ENCODE measurements at places on chromosomes 2 and 18. TPM values are rescaled to one million over a fixed set of nuclear protein-coding genes. Genes with fewer than 3 reads are reported as not detected.

- H3K27me3 ChIP-seq: no peaks in the 10 kb centered on the region
- H3K4me1 ChIP-seq: no peaks in the 10 kb centered on the region
- no peak overlapping the region for H3K4me3 ChIP-seq
- no peak overlapping the region for H3K27ac ChIP-seq
These were observed 13.2 kb downstream of the CYP26B1 start for GRCh38 chr2:72134408-72134996.

DNA sequence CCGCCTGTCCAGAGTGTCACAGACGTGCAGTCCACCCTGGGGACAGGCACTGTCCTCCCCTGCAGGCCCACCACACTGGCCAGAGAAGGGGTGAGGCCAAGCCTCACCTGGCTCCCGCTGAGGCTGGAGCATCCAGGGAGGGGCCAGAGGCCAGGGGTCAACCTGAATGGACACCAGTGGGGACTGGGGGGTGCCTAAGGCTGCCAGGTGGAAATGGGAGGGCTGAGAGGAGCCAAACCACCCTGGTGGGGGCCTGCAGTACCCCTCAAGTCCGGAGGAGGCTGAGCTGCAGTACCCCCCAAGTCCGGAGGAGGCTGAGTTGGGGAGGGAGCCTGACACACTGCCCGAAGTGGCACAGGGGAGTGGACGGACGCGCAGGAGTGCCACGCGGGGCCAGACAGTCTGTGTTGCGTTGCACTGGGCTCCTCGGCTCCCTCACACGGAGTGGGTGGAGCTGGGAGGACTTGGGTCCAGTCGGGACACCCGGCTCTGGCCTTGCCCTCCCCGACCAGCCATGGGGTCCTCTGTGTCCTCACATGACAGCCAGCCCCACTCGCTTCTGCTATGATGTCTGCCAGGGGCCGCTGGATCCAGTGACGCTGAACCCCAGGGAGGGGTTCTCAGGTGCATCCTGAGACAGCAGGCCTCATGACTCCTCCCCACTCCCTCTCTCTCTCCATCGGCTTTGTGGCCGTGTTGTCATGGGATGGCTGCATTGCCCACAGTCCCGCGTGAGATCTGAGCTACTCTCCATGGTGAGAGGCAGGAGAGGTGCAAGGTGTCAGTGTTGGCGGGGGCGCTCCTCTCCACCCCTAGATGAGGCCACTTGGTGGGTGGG, 22.3 kb upstream of the GPC1 start:
- H3K4me1 ChIP-seq: no peaks in the 10 kb centered on the region
- H3K36me3 ChIP-seq: no peaks in the 10 kb centered on the region
- no peaks in the 10 kb centered on the region for H3K27me3 ChIP-seq
- no peak overlapping the region for H3K4me3 ChIP-seq

DNA sequence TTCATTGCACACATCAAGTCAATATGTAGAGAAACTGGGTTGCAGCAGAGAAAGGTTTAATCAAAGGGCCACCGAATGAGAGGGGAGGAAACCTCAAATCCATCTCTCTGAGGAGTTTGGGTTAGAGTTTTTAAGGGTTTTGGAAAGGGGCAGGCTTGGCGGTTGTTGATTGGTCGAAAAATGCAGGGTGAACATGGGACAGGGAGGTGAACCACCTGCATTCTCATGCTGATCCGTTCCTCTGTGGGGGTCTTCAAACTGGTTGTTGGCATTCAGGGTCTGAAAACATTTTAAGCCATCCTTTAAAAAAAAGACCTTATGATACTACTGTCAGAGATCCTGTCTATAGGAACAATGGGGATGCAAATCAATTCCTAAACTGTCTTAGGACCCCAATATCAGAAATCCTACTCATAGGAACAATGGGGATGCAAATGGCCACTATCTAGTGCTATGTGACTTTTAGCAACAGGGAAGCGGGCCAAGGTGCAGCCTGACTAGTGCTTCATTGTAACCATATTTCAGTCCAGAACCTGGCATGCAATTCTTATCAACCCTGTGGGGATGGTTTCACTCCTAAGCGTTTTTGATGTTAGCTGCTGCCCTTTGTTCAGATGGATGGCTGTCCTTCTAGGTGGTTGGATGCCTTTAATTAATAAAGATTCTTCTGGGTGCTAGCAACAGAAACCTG, 120.1 kb upstream of the MGAT5 start:
- H3K27me3 ChIP-seq: no peaks in the 10 kb centered on the region
- no peak overlapping the region for H3K4me3 ChIP-seq
- peaks cover 21% of the 10 kb centered on the region for H3K36me3 ChIP-seq
- H3K4me1 ChIP-seq: peaks cover 20% of the 10 kb centered on the region
- no peak for DNase-seq

DNA sequence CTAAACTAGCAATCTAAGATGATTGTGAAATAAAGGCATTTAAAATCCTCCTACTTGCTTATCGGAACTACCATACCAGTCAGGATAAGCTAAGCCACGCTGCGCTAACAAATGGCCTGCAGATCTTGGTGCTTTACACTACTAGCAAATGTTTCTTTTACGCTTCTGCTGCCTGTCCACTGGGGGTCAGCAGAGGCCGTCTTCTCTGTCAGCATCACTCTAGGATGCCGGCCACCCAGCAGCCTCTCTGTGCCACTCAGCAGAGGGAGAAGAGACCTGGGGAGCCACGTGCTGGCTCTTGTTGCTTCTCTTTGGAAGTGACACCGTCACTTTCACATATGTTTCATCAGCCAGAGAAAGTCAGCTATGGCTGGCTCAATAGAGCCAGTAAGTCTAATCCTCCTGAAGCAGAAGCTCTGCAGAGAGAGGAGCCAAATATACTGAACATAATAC, 36.6 kb downstream of the COPS8 start:
- H3K27ac ChIP-seq: no peak overlapping the region
- H3K27me3 ChIP-seq: no peaks in the 10 kb centered on the region
- no peak overlapping the region for H3K4me3 ChIP-seq
- no peak for DNase-seq

GRCh38 chr18:217532-218336, 50.1 kb downstream of the THOC1 start:
- no peak for DNase-seq
- H3K27ac ChIP-seq: no peak overlapping the region
- peaks cover 25% of the 10 kb centered on the region for H3K36me3 ChIP-seq
- no peaks in the 10 kb centered on the region for H3K27me3 ChIP-seq

Gene USP37
- 12.1 TPM for polyA plus RNA-seq

Gene DNAH7
- 0.13 TPM for polyA plus RNA-seq

Gene PLCL1
- polyA plus RNA-seq: 0.11 TPM
